ENCODE measurements at places on chromosomes 1 and 21.

DNA sequence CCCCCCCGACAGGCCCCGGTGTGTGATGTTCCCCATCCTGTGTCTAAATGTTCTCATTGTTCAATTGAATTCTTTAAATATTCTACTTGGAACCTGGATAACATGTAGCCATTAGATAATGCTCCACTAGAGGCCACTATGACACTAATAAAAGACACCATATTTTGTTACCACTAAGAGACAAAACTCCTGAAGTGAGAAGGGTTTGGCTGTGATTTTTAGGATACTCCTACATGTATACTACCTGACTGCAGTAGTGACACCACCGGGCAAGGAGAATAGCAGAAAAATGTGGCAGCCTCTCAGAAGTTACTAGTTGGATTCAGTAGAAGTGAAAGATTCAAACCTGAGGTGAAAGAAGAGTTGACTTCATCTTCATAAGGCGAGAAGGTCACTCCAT, 36.0 kb downstream of the F5 start:
- DNase-seq = peak; percentile 24

GRCh38 chr1:237760951-237761350, 129.8 kb downstream of the ZP4 start:
- DNase-seq = no peak

GRCh38 chr1:35398739-35399138, 130.2 kb downstream of the ZMYM4 start:
- no peak for DNase-seq

DNA sequence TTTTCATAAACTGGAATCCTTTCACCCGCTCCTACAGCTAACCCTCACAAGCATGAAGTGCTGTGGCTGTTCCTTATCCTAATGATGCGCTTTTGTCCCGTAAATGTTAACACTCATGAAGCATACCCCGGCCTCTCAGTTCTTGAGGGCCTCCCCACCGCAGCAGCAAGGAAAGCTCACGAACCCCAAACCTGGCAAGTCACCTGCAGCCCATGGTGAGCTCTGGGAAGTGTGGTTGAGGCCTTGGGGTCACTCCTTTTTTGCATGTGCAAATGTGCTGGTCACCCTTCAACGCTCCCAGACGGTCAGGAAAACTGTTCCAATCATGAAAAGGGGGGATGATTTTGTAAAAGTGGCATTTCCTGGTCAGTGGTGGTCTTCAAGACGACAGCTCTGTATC, 124.6 kb downstream of the PRDM2 start:
- no peak for DNase-seq

DNA sequence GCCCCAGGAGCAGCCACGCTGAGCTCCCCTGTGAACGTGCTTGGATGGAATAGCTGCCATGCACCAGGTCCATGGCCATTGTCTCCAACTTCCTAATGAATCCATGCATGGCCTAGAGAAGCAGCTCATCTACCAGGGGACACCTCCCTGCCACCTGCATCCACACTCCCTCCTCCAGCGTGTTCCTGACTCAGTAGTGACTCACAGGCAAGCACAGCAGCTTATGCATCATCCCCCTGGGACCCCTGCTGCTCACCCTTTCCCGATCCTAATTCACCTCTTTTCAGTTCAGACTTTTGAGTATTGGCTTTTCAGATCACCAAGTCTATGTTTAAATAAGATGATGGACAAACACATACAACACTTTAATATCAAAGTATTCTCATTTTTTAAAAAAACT, 39.9 kb upstream of the TADA1 start:
- no peak for DNase-seq

DNA sequence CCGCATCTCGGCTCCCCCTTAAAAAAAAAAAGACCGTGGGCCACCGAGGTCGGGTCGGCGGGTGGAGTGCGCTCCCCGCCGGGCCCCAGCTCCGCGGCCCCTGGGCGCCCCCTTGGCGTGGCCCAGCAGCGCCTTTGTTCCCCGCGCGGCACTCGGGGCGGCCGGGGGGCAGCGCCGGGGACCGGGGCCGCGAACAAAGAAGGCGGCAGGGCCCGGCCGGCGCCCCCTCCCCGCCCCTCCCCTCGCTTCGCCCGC, 571 bp downstream of the MARCKSL1 start:
- no peak for DNase-seq

- DNase-seq = no peak
These were observed 321.0 kb upstream of the LRRC7 start for GRCh38 chr1:69246710-69247109.

- no peak for DNase-seq
These were observed 47.9 kb downstream of the NCAM2 start for GRCh38 chr21:21046063-21046462.

DNA sequence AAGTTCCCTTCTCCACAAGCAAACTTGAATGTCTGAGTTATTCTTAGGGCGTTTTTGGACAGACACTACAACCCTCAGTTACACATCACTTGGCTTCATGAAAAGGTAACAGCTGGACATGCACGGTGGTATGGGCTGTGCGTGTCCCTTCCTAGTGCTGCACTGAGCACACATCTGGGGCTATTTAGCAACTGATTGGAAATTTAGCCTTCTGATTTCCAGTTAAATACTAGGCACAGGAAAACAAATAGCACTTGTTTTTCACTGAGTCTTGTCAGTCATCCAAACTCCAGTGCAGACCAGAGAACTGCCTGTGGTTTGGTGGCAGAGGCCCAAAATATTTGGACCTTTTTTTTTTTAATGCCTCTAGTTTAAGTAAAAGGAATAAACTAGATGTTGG, 134.7 kb downstream of the TGFBR3 start:
- DNase-seq = no peak

- no peak for DNase-seq
These were observed 236.6 kb upstream of the GJB5 start for GRCh38 chr1:34518146-34518699.

DNA sequence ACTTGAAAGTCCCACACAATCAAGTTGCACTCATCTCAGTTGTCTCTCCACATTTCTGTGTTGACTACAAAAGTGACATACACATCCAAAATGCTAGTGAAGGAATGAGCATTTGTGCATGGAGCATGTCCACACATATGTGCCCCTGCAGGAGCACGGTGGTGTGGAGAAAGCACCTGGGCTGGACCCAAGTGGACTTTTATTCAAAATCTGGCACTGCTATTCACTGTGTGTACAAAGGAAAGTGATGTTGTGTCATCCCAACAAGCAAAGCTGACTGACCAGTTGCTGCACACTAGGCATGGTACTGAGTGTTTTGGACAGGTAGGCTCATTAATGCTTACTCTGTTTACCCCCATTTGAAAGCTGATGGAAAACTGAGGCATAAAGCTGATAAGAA, 19.3 kb downstream of the CEP104 start:
- no peak for DNase-seq

DNA sequence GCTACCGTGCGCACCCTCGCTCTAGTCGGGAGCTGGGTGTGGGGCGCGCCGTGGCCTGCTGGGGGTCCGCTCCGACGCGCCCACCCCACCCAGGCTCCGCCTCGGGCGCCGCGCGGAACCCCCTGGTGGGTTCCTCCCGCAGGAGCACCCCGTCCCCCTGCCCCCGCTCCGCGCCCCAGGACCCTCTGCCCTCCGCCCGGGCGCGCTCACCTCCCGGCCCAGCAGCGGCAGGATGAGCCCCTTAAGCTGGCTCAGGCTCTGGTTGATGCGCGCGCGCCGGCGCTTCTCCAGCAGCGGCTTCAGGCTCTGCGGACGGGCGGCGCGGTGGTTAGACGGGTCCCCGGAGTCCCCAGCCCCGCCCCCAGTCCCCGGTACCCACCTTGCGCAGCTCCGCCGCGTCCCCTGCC, 319 bp downstream of the HES2 start:
- DNase-seq = no peak

DNA sequence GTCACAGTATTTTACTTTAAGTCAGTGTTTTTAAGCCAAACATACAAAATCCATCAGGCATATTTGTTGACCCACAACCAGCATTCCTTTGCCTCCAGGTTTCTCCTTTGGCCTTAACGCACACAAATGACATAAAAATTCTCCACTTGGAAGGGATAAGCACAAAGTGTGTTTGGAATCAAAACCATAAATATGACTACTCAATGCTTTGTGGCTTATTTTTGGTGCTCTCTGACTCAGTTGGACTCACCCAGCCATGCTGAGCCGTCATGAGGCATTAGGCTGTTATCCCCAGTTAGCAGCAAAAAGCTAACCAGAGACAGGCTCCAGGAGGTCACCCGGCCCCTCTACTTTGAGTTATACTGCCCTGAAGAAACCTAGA, 948 bp downstream of the PRUNE1 start:
- no peak for DNase-seq

GRCh38 chr1:95021805-95022643, 50.7 kb downstream of the ALG14 start:
- DNase-seq = no peak

DNA sequence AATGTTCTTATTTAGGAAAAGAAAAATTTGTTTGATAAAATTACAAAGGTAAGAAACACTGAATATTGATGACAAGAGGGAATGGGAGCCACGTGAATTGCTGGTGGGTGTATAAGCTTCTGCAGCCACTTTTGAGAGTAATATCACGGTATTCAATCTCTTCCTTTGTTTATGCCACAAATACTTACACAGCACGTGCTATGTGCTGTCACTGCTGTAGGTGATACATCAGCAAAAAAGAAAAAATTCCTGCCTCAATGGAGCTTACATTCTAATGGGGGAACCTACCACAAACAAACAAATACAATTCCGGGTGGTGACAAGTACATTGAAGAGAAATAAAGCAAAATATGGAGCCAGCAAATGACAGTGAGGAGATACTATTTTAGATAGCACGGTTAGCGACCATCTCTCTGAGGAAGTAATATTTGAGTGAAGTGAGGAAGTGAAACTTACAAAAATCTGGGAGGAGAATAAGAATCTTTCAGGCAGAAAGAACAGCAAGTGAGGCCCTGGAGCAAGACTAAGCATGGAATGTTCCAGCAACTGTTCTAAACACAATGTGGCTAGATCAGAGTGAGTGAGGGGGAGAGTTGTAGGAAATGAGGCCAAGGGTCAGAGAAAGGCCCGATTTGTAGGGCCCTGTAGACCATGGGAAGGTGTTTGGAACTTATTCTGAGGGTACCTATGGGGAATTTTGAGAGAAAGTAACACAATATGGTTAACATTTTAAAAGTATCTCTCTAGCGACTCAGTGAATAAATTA, 2.6 kb upstream of the FCRLB start:
- peak; percentile 78 for DNase-seq

DNA sequence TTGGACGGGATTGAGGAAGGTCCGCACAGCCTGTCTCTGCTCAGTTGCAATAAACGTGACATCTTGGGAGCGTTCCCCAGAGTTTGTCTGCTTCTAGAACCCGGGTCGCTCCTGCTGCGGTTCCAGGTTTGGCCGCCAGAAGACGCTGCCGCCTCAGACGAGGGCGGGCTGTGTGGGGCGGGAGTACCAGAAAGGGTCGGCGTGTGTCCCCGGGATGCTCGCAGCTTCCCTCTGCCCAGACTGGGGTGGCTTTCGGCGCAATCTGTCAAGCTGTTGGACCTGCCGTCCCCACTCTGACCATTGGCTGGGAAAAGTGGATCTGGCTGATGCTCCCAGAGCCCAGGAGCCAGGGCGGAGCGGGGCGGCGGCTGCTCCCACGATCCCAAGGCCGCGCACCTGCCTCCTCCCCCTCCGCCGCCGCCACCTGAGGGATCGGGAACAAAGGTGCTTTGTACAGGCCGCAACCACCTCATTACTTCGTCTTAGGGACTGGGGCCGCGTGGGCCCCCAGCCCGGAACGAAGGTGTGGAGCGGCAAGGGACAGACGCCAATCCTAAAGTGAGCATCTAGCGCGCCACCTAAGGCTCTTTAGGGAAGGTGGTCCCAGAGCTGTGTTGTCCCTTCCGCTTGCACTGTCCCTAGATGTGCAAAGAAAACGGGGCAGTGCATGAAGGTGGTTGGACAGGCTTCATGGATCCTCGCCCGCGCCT, 683 bp upstream of the EFNA4 start:
- DNase-seq = peak; percentile 30

DNA sequence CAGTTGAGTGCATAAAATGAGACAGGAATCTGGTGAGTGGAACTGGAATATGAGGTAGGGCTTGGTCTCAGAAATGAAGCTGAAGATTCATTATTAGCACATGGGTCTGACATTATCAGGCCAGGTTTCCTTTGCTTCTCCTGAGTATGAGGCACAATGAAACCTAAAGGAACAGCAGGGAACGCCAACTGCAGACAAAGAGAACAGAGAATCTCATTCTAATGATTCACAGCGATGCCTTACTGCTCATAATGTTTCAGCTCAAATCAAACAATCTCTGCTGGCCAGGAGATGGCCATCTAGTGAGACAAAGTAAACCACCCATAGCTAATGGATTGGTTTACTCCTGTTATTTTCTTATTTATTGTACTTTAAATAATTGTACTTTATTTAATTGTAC, 133.5 kb downstream of the C1orf21 start:
- no peak for DNase-seq

DNA sequence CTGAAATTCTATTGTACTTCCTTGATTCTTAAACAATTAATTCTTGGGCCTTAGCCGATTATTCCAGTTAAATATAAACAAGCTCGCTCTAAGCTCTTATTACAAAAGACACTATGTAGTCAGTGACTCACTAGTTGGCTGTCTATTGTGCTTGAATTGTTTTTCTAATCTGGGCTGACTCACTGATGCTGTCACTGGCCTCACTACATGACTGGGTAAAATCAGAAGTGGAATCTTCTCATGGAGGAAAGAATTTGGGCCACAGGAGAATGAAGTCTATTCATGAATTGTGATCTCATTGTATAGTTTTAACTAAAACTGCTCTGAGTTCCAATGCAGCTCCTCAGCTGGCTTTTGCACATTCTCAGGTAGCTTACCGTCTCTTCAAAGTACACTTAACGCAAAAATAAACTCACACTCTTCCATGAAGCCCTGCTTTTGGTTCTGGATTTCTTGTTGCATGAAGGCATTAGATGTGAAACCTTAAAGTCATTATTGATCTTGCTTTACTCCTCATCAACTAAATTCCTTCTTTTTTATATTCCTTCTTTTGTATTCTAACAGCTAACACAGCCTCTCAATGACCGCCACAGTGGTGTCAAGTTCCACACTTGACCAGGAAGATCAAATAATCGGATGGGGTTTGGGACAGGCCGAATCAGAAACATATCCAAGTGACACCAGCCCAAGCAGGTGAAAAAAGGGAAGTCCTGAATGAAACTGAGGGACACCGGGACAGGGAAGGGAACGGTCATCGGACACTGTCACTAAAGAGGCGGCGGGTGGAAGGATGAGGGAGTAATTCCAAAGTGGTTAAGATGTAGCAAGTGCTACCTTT, 80.9 kb upstream of the LBR start:
- DNase-seq = peak; percentile 43

- no peak for DNase-seq
These were observed 111.3 kb upstream of the ERG start for GRCh38 chr21:38609580-38609979.

DNA sequence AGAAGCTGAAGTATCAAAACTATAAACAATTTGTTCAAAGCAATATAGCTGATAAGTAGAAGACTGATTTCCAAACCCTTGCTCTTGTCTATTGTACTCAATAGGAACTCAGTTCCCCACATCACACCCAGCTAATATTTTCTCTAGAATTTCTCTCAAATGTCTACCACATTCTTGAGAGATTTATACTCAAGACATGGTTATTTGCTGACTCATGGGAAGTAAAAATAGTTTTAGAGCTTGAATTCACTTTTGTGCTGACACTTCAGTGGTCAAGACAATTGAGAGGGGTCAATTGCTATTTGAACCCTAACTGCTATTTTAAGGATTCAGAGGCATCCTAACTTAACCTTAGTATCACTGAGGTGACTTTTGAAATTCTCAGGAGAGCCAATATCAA, 99.0 kb downstream of the TNNI3K start:
- DNase-seq = no peak

Measured in MV-4-11 (cell line).